Uterus (tissue), 4 donors: ENCODE measurements at places on chromosomes 2 and 18. TPM values are rescaled to one million over a fixed set of nuclear protein-coding genes. Genes with fewer than 3 reads are reported as not detected.

DNA sequence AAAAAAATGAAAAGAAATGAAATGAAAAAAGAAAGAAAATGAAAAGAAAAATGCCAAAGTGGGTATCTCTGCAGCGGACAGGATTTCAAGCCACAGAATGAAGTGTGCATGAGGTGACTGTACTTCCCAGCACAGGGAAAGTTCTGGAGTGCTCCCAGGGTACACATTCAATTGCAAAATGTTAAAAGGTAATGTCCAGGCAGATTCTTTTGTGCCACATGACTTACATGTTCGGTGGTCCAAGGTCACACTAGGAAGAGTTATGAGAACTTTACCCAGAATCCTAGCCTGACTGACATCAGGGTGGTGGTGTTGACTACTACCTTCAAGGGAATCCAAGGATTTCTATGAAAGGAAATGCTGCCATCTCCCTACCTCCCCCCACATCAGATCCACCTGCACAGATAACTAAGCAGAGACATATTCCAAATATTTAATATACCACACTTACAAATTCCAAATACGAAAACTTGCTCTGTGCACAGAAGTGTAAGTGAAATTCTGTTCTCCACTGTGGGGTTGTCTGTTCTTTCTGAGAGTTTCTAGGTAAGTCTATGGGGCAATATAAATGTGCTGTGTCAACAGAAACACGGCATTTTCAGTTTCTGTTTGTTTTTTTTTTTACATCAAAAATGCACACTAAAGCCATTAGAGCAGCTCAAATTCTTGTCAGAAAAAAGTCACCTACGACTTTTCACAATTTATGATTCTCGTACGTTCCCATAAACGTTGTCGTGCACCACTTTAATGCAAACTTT, 56.6 kb downstream of the CABYR start:
- DNase-seq, result no peak

DNA sequence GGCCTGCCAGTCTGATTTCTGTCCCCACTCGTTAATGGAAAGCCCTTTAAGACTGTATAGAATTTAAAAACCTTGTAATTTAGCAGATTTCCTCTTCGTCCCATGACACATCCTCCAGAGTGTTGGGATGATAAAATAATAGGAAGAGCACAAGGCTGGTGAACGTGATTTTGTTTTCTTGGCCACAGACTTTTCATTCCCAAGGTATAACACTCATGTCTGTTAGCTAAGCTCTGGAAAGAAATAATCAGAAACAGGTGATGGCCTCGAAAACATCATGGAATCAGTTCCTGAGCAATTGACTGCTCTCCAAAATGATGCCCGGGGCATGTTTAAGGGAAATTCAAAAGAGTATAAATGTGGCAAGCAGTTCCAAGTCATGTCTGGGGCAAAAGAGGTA, 337.8 kb upstream of the TCF4 start:
- no peak for DNase-seq

DNA sequence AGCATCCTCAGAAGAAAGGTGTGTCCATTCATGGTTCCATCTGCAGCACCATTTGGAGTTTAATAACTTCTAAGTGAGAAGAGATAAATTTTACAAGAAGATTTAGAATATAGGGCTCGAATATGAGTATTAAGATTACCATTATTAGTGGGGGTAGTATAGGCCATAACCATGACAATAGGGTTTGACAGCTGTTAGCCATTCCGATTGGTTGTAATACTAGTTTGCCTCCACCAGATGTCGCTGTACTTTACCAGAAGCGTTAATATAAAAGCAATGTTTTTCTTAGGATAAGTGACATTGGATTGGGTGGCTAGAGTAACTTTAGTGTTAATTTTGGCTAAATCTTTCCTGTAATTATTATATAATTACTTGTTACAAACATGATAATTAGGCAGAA, 107.5 kb upstream of the SRD5A2 start:
- DNase-seq, result no peak

GRCh38 chr18:48136827-48137373, 206.4 kb upstream of the SMAD2 start:
- DNase-seq, result no peak

Gene PIEZO2
- 42.8 TPM for total RNA-seq
